NCI-H187 (cell line): ENCODE measurements at places on chromosomes 2 and 18.
A peak's percentile ranks its signal among the peaks of the same experiment; 100 is the strongest.

- no peak for DNase-seq
Observed at GRCh38 chr2:233702238-233702637, 9.5 kb downstream of the UGT1A6 start.

GRCh38 chr2:29940706-29941105 lies 19.3 kb upstream of the ALK start:
- DNase-seq: no peak

DNA sequence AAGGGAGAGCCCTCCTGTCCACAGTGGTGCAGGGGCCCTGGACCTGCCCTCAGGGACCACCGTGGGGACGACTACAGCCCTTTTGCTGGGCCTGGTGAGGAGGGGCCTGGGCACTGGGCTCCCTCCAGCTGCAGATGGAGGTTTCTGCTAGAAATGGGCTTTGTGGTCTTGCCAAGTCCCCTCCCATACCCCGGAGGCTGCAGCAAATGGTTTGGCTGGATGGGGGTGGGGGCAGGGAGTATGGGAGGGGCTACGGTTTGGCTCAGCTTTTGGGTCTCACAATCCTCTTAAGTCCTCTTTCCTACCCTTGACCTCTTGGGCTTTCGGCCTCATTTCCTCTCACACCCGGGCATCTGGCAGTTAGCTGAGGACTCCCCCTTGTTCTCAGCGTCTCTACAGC lies 21.7 kb downstream of the TET3 start:
- DNase-seq: no peak

DNA sequence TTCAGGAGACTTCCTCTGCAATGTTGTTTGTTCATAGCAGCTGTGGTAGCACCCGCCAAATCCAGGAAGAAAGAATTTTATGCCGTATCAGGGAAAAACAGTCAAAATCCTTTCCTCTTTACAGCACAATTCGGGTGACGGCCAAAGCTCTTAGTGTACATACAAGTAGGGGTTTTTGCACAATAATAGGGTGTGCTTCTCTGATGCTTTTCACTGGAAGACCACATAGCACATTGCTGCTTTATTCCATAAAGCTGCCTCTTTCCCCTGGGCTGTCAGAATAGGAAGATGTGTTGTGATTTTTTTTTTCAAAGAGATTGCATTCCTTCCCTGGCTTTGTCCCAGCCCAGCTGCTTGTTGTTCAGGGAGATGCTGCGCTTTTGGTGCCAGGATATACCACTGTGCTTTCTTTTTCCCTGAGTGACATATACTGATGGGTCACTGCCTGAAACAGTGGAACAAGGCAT lies 27.2 kb upstream of the LANCL1 start:
- no peak for DNase-seq

GRCh38 chr2:68091439-68092034 lies 28.7 kb upstream of the C1D start:
- DNase-seq: no peak

- DNase-seq: peak; percentile 55
Observed at GRCh38 chr2:200380091-200380561, 73.6 kb downstream of the SPATS2L start.

DNA sequence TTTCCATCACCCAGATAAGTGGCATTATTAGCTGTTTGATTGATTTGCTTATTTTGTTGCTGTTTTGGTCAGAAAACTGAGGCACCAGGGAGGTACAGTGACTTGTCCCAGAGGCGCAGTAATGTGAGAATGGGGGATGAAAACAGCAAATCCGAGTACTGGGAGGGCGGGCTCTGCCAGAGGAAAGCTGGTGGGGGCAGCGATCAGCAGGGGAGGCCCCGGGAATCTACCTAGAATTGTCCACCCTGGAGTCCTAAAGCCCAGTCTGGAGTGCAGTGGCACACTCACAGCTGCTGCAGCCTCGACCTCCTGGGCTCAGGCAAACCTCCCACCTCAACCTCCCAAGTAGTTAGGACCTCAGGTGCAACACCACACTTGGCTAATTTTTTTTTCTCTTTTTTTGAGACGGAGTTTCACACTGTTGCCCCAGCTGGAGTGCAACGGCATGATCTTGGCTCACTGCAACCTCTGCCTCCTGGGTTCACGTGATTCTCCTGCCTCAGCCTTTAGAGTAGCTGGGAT lies 17.0 kb upstream of the PTMA start:
- no peak for DNase-seq

DNA sequence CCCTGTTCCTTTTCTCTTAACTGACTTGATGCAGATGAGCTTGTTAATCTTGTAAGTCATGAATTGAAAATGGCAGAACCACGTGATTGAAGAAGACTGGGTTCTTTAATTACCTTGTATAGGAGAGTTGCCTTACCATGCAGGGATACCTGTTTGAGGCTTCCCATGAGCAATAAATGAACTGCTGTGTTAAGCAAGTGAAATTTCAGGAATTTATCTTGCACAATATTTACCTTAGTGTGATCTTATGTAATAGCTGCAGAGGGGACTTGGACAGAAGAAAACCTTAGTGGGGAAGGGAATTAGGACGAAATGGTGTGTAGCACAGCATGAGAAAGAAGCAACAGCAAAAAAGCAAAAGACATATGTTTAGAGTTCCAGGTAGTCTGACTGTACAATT lies 384.0 kb upstream of the TMEFF2 start:
- no peak for DNase-seq

GRCh38 chr18:26004832-26005231 lies 85.6 kb downstream of the SS18 start:
- DNase-seq: no peak

DNA sequence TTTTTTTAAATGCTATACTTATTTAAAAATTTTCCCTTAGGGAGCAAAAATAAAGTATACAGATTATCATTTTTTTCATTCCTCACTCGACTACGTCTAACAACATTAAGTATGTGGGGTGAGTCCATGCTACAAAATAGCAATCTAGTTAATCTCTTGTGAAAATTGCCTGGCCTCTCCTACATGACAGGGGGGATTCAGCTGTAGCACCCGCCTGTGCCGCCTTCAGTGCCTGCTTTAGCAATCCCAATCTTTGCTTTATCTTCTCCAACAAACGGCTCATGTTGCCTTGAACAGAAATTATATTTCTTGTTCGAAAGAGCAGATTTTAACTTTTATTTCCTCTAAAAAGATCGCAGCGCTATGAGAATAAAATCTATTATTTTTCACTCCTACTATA lies 2.4 kb upstream of the SOX11 start:
- no peak for DNase-seq
